ENCODE measurements at places on chromosomes 6 and 20.

DNA sequence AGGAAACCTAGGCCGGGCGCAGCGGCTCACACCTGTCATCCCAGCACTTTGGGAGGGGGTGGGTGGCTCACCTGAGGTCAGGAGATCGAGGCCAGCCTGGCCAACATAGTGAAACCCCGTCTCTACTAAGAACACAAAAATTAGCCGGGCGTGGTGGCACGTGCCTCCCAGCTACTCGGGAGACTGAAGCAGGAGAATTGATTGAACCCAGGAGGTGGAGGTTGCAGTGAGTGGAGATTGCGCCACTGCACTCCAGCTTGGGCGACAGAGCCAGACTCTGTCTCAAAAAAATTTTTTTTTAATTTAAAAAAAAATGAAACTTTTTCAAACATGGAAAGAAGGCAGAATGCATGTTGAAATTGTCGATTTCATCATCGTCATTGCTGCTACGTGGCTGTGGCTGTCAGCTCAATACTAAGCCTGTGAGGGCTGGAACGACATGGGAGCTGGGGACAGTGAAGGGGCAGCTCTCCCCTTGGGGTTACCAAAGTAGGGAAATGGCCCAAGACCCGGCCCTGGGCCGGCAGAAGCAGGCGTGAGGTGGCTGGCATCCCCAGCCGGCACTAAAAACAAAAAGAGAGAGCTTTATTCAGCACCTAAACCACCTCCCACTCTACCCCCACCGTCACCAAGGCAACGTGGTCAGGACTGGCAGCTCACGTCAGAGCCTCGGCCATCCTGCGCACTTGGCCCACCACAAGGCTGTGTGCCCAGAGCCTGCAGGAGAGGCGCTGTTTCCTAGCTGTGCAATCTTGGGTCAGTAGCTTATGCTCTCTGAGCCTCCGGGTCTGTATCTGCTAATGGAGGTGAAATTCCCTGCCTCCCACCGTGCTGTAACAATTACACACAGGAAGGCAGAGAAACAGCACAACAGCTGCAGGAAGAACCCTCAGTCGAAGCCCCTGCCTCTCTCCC lies 30.8 kb downstream of the AGPAT4 start:
- DNase-seq = no peak

- DNase-seq = no peak
Observed at GRCh38 chr6:33324125-33324524, 6.6 kb upstream of the ZBTB22 start.

- no peak for DNase-seq
Observed at GRCh38 chr20:25622450-25623224, 1.2 kb downstream of the NANP start.

GRCh38 chr6:52403086-52403485 lies 17.1 kb upstream of the EFHC1 start:
- no peak for DNase-seq

DNA sequence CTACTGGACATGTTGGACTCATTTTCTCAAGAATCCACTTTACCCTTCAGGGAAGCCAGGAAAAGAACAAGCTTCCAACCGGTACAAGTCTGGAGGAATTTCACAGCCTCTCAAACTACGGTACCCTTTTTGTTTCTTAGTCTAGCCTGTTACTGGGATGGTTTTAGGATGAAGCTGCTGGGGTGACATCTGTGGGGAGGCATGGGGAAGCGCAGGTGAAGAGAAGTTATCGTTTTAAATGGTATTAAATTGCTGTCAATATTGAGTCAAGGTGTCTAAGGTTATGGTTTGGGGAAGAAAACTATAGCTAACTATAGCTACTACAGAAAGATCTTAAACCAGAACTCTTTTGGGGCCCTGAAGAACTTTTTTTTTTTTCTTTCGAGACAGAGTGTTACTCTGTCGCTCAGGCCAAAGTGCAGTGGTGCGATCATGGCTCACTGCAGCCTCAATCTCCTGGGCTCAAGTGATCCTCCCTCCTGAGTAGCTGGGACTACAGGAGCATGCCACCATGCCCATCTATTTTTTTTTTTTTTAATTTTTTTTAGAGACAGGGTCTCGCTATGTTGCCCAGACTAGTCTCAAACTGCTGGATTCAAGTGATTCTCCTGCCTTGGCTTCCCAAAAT lies 128.7 kb downstream of the RIN2 start:
- no peak for DNase-seq

DNA sequence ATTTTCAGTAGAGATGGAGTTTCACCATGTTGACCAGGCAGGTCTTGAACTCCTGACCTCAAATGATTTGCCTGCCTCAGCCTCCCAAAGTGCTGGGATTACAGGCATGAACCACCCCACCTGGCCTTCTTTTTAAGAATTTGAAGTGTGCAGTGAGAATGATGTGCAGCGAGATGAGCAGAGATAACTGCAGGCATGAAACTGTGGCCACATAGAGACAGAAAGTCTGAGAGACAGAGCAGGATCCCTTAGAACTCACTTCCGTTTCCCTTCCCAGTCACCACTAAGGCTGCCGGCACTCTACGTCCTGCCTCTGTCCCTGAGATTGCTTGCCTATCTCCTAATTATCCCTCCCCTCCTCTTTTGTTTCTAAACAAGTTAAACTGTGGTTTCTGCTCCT lies 27.2 kb downstream of the IL22RA2 start:
- DNase-seq = no peak

DNA sequence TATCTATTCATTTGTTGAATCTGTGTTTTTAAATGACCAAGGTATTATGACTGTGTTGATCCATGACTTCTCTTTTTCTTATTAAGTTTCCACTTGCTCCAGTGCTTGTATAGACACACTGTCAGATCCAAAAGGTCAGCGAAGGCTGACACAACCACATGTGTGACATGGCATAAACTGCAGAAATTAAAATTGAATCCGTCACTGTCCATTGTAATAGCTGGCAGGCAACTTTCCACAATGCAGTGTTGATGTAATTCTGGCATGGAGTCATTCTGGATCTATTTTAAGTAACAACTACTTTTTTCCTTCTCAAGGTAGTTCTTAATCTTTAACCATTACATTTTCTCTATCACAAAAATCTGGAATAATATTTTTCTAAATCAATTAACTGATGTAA lies 145.3 kb downstream of the AIG1 start:
- DNase-seq = no peak
